Metanephros (tissue), 2 donors: ENCODE measurements at places on chromosomes 4 and X. TPM values are rescaled to one million over a fixed set of nuclear protein-coding genes. Genes with fewer than 3 reads are reported as not detected.

Gene CNGA1
- 10.3 TPM for total RNA-seq

Gene MTMR8
- 2.2 TPM for total RNA-seq

Gene GNRHR
- not detected for total RNA-seq

Gene RADX
- 2.5 TPM for total RNA-seq

Gene TMSB15A
- total RNA-seq, result 13.9 TPM

Gene PRR32
- total RNA-seq, result 9.7 TPM

Gene LEF1
- 37.3 TPM for total RNA-seq

Gene KDM6A
- 69.4 TPM for total RNA-seq

Gene CBLL2
- total RNA-seq, result not detected

Gene GUCY1B1
- 33.1 TPM for total RNA-seq

Gene UCP1
- total RNA-seq, result not detected

Gene KIAA1210
- 4.1 TPM for total RNA-seq

Gene ARHGAP24
- total RNA-seq, result 75.7 TPM

Gene TLR3
- 9.6 TPM for total RNA-seq

Gene SPANXN4
- total RNA-seq, result not detected

Gene SMPX
- 73.3 TPM for total RNA-seq

Gene GABRE
- 31.9 TPM for total RNA-seq

Gene GLRB
- 6.9 TPM for total RNA-seq

Gene SCRG1
- not detected for total RNA-seq
